ENCODE measurements at places on chromosomes 4 and X.

GRCh38 chrX:99494668-99495067 is 915.4 kb downstream of the PCDH19 start:
- DNase-seq: no peak

- DNase-seq: no peak
These were observed 100.2 kb upstream of the ANXA3 start for GRCh38 chr4:78451407-78451806.

- no peak for DNase-seq
These were observed 37.8 kb downstream of the CPLX1 start for GRCh38 chr4:788006-788635.

- no peak for DNase-seq
These were observed 11.3 kb upstream of the YTHDC1 start for GRCh38 chr4:68361146-68361589.

Measured in muscle of arm (tissue), 14 donors.